Cortex of kidney (tissue), 1 donor: ENCODE measurements at places on chromosomes 5 and 9.

GRCh38 chr5:5658226-5658625 lies 235.7 kb downstream of the ICE1 start:
- no peak for DNase-seq

GRCh38 chr5:4698596-4698995 lies 441.5 kb upstream of the ADAMTS16 start:
- DNase-seq: no peak

DNA sequence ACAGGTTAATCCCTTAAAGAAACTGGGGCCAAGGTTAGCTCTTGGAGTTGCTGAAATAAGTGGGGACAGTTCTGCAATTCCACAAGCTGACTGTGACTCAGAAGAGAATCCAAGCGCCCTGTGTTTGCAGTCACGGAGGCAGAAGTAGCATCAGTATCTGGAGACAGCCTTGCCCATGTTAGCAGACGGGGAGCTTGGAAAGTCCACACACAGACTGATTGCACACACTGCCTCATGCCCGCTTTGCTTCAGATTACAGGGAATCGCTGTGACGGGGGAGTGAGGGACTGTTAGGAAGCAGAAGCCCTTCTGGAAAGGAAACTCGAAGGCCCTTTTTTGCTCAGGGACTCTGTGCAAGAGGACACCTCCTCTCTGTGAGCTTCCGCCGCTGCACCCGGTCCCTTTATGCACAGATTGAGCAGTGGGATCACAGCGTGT lies 30.9 kb upstream of the PPP1R26 start:
- no peak for DNase-seq

DNA sequence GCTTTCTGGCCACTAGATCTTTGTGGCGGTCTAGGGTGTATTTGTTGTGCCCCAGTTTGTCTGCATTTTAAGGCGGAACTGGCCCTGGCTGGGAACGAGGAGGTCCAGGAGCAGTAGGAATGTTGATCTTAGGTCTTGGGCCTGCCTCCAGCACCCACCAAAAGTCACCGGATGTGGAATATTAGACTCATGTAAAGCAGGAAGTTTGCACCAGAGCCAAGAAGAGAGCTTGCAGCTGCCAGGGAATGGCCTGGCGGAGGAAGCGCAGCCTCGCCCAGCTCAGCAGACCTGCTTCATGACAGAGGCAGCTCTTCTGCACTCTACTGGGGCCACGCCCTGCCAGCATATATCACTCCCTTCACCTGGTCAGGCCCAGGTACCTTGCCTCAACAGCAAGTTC lies 3.3 kb downstream of the GPX3 start:
- DNase-seq: no peak

DNA sequence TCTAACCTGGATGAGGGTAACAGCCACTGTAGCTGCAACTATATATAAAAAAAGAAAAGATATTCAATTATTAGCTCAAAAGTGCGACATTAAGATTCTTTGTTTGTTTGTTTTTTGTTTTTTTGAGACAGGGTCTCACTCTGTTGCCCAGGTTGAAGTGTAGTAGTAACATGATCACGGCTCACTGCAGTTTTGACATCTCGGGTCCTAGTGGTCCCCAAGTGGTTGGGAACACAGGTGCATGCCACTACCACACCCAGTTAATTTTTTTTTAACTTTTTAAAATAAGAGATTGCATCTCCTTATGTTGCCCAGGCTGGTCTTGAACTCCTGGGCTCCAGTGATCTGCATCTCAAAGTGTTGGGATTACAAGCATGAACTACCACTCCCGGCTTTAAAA lies 61.8 kb downstream of the MEF2C start:
- DNase-seq: no peak

DNA sequence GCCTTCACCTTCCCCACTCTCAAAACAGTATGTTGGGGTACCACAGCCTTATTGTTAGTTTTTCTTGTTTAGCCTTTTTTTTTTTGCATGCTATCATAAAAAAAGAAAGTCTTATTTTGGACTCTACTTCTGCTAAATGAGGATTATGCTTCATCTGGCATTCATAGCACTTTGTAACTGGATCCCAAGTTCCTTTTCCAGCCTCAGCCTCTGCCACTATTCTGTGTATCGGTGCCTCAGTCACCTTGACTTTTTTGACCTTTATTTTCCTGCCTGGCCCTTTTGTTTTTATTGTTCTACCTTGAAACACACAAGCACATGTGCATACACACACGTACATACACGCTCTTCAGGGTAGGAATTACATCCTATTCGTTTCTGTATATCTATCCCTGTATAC lies 8.5 kb upstream of the MAML1 start:
- no peak for DNase-seq

DNA sequence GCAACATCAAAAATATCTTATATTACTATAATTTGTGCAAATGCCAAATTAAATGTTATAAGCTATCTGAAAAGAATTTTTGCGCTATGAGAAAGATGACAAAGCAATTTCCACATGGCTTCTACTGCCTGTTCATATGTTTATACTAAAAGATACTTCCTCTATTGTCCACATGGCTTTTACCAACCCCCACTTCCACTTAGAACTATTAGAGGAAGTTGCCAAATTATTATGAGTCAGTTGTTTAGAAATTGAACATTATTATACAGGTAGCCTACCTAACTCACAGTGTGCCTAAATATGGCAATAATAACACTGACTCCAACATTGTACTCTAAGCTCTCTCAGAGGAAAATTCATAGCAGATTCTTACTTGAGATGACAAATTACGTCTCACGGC lies 37.6 kb upstream of the SLC27A6 start:
- DNase-seq: no peak

DNA sequence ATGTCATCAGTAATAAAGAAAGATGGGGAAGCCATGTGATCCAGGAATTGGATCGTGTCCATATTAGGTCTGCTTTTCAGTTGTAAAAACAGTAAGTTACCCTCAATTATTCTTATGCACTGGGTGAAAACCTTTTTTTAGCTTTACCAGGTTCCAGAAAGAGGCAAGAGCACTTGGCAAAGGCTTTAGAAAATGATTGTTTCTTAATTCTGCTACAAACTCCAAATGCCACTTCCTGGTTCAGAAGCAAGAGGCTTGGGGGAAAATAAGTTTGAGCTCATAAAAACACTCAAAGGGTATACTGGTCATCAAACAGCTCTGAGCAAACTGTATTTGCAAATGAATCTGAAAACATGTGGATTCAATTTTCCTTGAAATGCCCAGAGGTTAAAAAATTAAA lies 615.6 kb downstream of the EBF1 start:
- no peak for DNase-seq

GRCh38 chr9:91555132-91555531 lies 131.5 kb upstream of the NFIL3 start:
- DNase-seq: no peak

DNA sequence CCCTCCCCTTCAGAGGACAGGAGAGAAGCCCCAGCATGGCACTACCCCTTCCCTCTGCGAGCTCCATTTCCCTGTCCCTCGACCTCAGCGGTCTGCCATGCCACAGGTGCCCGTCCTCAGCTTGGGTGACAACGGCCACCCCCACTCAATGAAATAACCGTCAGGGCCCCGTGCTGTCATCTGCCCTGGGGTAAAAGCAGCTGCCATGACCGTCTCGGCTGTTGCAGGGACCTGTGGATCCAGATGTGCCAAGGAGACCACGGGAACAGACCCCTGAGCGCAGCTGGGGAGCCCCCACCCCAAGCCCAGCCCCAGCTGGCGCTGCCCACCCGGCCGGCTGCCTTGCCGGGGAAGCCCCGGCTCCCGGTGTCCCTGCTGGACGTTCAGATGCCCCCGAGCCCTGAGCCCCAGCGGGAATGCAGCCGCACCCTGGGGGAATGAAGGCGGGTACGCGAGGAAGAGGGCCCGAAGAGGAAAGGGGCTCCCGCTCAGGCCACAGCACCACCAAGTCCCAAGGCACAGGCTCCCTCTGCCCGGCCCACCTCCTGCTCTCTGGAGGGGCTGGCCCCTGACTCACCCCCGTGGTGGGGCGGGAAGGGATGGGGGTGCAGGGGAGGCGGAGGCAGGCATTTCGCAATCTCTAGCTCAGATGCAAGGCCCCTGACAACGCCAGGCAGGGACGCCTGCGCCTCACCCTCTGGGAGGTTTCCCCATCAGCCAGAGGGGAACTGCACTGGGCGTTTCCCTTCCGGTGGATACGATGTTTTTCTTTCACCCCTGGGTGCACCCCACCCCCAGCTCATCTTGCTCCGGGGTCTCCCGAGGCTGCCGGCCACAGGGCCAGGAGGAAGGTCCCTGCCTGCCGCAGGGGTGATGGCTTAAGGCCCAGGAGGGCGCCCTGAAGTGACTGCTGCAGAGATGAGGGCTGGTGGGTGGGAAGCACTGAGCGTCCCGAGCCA lies 49.2 kb downstream of the NACC2 start:
- DNase-seq: no peak

- no peak for DNase-seq
Measured at GRCh38 chr5:152593388-152593787, 188.3 kb upstream of the NMUR2 start.

DNA sequence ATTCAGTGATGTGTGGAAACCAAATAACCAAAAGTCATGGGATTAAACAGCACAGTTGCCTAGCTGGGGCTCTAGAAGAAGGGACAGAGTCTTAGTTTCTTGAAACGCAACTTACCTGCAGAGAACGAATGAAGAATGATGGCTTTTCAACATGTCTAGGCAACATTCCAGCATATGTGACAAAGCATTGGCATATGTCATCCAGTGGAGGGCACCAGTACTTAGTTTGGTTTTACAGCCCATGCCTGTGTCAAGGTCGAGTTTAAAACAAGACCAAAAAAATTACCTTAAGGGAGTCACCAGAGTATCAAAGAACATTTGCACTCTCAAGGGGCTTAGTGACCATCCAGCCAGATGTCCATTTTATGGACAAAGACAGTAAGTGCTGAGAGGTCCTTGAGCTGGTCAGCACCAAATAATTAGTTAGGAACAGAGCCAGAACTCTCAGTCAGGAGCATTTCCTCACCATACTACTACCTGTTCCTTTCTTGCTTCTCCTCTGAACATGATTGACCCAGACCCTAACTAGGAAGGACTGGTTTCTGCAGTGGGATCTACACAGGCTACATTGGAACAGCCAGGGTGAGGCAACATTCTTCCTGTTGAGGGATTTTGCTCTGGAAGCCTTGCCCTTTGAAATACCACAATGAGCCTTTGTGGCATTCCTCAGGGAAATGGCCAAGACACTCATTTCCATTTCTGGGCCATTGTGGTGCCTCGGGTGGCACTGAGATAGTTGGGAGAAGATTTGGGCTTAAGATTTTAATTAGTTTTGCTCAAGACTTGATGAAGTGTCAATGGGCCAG lies 75.4 kb upstream of the ANKH start:
- DNase-seq: no peak

- DNase-seq: no peak
Measured at GRCh38 chr5:120632430-120632829, 168.3 kb downstream of the PRR16 start.

GRCh38 chr5:89706731-89707130 lies 702.8 kb downstream of the CETN3 start:
- no peak for DNase-seq

- no peak for DNase-seq
Measured at GRCh38 chr9:755454-756381, 85.8 kb upstream of the DMRT1 start.

GRCh38 chr5:164364237-164365208 lies 859.1 kb downstream of the MAT2B start:
- DNase-seq: no peak

DNA sequence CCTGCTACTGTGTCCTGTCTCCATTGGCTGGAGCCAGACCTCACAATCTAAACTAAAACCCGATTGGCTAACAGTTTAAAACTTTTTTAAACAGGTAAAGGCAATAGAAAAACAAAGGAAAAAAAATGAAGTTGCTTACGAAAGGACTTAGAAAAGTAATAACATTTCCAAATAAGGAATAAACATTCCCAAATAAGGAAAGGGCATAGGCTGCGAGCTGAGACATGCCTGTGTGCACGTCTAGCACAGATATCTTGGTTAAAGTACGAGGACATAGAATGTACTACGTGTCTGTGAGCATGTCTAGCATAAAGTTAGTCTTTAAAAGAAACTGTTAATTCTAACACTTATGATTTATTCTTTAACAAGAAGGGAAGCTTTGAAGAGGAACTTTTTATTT lies 15.3 kb upstream of the FAM120A start:
- DNase-seq: no peak

GRCh38 chr5:150043657-150044328 lies 42.6 kb downstream of the CSF1R start:
- no peak for DNase-seq

GRCh38 chr5:122192497-122193496 lies 63.5 kb downstream of the ZNF474 start:
- DNase-seq: no peak

DNA sequence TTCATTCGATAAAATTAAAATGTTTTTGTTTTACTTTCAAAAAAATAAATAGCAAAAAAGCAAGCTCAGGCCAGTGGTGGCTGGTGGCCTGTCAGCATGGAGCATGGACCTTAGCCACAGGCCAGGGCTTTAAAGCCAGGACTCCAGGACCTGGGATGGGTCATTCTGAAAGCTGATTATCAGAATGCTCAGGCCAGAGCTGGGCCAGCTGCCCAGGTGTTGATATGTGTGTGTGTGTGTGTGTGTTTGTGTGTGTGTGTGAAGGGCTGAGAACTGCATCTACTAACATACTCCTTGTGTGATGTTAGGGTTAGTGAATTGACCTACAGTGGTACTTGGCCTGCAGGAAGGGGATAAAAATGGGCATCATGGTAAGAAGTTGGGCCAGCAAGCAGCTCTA lies 21.5 kb downstream of the PALM2AKAP2 start:
- no peak for DNase-seq

DNA sequence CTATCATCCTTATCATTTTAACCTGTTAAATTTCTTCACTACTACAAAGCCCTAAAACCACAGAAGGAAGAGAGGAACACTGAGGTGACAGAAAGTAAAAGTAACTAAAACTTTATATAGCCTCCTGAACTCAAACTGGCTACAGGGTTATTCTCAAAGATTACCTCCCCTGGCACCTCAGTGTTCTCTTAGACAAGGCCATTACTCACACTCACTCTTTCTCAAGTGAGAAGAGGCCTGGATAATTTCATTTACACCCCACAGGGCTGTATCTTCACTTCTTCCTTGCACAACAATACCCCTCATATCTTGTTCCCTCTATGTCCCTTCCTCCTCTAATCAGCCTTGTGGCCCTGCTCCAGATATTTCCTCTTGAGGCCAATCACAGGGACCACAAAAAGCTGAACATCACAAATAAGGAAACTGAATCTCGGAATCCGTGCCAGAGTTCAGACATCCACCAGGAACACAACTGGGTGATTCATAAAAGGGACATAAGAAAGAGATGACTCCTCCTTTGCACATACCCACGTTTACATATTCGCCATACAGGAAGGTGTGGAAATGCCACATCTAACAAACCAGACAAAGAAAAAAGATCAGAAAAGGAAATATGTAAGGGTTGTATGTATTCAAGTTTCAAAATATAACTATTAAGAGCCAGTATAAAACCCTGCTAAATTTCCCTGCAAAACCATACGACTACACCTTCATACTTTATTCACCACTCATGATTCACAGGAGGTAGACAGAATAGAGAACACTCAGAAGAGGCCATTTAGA lies 1.7 kb upstream of the KLHL3 start:
- DNase-seq: no peak

- DNase-seq: no peak
Measured at GRCh38 chr9:35870351-35870923, at the start of gene OR13J1. Gene OR13J1 (minus strand): TSS chr9:35870401. CDS start chr9:35870401, 0 bp downstream.
